GOT3 (cell line): ENCODE measurements at places on chromosomes 2 and 18.

- no peak for DNase-seq
Measured at GRCh38 chr2:28662044-28662443, 89.6 kb upstream of the PPP1CB start.

GRCh38 chr2:199307461-199307860, 150.3 kb downstream of the SATB2 start:
- DNase-seq = no peak

- no peak for DNase-seq
Measured at GRCh38 chr2:8096484-8096883, 585.4 kb upstream of the ID2 start.

DNA sequence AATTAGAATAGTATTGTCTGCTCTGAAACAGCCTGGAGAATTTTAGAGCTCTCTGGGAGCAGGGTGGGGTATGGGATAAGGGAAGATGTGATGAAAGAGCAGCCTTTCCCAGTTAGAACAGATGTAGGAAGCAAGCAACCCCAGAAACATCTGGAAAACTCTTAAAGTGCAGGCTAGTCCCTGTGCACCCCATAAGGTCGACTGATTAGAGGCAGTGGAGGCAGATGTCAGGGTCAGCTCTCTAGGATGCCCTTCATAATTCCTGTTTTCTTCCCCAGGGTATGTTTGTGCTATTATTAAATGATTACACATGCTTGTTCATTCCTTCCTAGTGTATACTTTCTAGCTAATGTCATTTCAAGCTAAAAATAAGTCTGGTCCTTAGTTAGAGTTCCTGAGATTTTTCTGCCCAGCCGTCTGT, 41.7 kb downstream of the PTPRM start:
- no peak for DNase-seq

DNA sequence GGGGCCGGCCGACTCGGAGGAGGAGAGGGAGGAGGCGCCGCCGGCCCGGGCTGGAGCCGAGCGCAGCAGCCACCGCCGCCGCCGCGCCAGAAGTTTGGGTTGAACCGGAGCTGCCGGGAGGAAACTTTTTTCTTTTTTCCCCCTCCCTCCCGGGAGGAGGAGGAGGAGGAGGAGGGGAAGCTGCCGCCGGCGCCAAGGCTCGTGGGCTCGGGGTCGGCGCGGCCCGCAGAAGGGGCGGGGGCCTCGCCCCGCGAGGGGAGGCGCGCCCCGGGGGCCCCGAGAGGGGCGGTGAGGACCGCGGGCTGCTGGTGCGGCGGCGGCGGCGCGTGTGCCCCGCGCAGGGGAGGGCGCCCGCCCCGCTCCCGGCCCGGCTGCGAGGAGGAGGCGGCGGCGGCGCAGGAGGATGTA, 316 bp downstream of the CRIM1 start:
- DNase-seq = no peak

DNA sequence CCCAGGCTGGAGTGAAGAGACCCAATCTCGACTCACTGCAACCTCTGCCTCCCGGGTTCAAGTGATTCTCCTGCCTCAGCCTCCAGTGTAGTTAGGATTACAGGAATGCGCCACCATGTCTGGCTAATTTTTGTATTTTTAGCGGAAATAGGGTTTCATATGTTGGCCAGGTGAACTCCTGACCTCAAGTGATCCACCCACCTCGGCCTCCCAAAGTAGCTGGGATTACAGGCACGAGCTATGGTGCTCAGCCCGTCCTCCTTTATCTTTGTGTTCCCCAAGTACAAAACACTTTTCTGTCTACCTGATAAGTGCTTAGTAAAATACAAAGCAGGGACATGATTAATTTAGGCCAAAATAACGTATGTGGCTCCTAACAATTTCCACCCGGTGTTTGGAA, 91.2 kb upstream of the STK17B start:
- DNase-seq = no peak

DNA sequence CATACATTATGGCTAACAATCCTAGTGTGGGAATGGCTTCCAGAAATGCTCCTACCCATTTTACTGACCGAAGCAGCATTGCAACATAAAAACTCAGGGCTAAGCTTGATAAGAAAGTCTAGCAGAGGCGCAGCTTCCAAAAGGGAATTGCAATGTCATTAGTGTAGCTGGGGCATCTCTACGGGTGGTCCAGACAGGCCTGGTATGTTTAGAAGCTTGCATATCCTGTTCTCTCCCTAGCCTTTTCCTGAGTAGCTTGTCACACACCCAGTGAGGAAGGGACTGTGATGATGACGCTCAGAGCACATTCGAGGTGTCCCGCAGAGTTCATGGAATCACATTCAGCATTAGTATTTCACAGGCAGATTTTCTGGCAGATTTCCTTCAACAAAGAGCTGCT, 38.0 kb upstream of the COL5A2 start:
- DNase-seq = no peak

DNA sequence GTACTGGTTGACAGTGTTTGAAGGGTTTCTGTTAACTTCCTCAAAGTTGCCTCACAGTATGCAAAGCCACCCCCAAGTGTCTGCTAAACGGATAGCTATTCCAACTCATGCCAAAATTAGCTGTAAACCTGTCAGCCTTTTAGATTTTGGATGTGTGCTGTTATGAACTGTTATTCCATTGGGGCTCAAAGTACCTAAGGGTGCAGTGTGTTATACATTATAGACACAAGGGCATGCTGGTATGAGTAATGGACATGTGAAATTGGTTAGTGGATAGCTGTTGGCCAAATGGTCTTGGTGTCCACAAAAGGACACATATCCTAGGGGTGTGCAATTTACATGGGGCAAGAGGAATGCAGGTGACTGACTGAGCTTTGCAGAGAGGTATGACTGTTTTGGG, 33.7 kb upstream of the CCBE1 start:
- no peak for DNase-seq

DNA sequence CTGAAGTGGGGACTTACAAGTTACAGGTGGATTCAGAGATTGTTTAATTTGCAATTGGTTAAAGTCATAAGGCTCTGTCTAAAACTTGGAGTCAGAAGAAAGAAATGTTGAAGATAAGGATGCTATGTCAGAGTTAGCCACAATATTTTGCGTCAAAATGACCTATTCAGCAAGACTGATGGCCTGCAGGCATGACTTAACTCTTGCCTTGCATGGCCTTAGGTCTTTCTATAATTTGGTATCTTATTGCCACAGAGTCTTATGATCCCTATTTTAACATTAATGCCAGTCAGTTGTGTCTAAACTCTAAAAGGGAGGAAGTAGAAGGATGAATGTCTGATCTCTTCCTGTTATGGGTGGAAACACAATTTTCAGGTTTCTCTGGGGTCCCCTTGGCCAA, 5.2 kb upstream of the COMMD1 start:
- no peak for DNase-seq

- DNase-seq = no peak
Measured at GRCh38 chr2:233901367-233901766, 15.8 kb upstream of the TRPM8 start.

- no peak for DNase-seq
Measured at GRCh38 chr2:185284696-185285095, 453.9 kb upstream of the FSIP2 start.

- DNase-seq = no peak
Measured at GRCh38 chr18:25423267-25423666, 71.3 kb upstream of the ZNF521 start.

- no peak for DNase-seq
Measured at GRCh38 chr18:31563778-31564177, 27.9 kb upstream of the TTR start.

- DNase-seq = no peak
Measured at GRCh38 chr2:20196657-20197161, 28.2 kb downstream of the SDC1 start.

DNA sequence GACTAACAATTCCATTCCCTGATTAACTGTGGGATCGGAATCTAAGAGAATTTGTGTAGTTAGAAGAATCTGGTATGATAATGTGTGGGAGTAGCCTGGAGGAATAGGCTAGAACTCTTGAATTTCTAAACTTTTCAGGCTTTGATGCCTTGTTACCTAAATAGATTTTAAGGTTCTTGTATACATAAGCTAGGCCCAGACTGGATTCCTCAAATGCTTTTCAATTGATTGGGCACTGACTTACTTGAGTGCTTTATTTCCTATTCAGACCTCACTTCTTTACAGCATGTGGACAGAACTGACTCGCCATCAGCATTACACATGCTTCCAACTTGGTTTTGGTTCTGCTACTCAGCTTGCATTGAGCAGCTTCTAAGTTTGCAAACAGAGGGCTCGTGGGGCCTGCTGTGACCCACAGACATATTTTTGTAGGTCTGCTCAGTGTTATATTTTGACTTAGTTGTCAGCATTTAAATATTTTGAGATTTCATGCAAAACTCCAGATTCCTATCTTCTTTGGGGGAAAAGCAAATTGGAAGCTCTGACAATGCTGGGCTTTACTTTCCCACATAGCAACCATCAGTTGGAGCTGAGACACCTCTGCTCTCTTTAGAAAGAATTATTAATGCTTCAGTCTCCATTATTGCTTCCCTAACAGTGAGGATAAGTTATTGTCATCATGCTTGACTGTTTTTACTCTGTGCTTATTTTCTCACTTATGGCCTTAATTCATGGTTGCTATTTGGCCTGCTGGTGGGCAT, 5.7 kb downstream of the PARD3B start:
- no peak for DNase-seq

DNA sequence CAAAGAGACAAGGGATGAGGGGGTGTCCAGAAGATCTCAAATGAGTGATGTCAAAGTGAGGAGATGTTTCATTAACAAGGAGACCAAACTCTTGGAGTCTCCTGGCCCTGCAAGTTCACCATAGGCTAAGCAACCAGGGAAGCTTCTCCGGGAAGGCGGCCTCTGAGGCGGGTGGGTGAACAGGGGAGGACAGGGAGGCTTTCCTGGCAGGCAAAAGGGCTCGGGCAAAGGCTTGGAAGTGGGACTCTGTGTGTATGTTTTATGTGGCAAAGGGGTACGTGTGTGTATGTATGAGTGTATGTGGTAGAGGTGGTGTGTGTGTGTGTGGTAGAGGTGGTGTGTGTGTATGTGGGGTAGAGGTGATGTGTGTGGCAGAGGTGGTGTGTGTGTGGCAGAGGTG, 163.9 kb downstream of the DYSF start:
- no peak for DNase-seq

DNA sequence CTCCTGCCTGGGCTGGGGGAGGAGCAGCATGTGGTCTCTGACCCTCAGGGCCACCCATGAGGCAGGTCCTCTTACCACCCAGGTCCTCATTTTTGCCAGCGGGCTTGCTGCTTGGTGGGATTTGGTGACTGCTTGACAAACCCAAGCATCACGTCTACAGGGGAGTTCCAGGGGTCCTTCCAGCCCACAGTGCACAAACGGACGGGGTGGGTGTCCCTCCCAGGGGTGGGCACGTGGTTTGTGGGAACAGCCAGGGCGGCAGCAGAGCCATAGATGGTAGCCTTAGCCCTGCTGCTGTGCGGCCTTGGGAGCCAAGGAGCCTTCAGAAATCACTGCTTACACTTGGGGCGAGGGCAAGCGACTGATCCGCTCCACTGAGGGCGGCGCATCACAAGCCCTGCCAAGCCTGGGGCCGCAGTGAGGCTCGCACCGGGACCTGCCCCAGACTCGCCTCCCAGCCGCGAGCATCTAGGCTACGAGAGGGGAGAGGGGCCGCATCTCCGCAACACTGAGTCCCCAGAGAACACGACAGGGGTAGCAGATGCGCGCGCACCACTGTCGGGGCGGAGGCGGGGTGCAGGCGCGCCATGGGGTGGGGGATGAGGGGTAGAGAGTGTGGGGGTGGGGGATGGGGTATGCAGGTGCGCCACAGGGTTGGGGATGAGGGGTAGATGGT, 36.9 kb downstream of the SNED1 start:
- DNase-seq = no peak

GRCh38 chr2:225761396-225761795, 361.9 kb downstream of the NYAP2 start:
- DNase-seq = no peak

DNA sequence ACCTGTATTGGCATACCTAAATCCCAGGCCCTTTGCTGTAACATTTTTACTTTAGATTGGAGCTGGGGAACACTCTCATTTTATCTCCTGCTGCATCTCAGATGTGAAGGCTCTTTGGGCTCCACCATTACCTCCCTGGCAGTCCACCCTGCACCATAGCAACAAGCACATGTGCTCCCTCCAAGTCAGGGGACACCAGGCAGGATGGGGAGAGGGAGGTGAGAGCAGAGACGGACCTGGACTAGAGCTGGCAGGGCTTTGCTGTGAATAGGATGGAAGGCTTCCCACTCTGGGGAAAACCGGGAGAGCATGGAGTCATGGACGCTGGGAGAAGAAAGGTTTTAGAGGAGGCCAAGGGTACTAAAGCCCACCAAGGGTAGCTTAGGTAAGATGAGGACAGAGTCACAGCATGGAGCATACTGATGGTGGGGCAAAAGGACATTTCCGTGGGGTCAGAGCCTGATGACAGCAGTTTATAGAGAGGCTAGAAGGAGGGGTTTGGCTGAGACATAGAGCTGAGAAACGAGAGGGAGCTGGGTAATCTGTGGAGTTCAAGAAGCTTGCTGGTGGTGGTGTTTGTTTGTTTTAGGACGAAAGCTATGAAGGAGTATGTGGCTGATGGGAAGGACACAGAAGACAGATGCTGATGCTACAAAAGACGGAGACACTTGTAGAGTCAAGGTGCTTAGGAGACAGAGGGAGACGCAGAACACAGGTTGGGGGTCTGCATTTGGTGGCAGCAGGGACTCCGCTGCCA, 134.8 kb downstream of the COL6A3 start:
- DNase-seq = no peak

DNA sequence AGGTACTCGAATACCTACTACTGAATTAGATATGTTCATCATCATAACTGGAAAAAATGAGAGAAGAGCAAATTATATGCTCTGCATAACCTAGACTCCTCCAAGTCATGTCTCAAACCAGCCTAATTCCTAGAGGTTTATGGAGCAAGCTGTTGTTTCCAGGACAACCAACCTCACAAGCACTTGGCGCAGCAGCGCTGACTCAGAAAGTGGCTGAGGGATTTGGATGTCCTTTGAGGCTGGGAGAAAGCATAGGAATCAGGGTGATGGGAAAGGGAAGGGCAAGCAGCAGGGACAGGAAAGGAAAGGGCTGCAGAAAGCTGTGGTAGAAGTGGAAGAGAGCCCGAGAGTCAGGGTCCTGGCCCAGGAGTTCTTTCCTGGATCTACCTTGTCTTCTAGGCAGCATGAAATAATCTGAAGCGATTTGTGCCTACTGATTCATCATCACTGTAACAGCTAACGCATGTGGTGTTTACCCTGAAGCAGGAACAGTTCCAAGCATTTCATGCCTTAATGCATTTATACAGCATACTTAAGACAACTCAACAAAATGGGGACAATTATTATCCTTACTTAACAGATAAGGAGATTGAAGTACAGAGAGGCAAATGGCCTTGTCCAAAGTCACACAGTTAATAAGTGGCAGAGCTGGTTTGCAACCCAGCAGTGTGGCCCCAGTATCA, 3.7 kb downstream of the PLEK start:
- peak; percentile 41 for DNase-seq

DNA sequence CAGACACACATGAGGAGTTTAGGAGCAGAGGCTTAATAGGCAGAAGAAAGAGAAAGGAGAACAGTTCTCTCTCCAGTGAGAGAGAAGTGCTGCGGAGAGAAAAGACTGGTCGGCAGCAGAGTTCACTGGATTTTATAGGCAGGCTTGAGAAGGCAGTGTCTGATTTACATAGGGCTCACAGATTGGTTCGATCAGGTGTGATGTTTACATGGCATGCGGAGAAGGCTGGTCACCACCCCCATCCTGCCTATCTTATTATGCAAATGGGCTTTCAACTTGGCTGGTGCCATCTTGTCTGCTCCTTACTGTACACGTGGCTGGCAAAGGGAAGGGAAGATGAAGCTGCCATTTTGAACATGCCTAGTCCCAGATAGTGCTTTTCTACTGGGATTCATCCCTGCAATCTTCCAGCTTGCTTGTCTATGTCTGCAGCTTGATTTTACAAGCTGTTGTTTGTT, 113.4 kb downstream of the AP1S3 start:
- no peak for DNase-seq
